Activated CD4-positive, alpha-beta T cell treated with anti-CD3 and anti-CD28 coated beads for 1 hour (primary cell): ENCODE measurements at places on chromosomes 4 and X.

GRCh38 chr4:169963998-169964397 lies 62.2 kb downstream of the MFAP3L start:
- no peak for DNase-seq

- DNase-seq, result no peak
Measured at GRCh38 chr4:78014889-78015886, 41.9 kb upstream of the FRAS1 start.

DNA sequence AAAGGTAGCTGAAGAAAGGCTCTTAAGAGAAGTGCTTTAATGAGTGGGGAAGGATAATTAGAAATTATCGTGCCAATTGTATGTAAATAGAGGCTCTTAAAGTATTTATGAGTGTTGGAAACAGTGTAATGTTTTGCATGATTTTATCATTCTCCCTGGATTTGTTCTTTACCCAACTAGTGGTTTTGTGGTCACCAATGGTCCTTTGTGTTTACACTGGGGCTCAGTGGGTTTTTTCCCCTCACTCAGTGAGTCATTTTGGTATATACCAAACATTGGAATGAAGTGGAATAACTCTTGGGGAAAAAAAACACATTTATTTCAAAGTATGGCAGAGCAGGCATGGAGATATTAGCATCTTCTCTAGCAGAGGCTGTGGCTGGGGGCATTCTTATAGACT lies 20.8 kb upstream of the LGI2 start:
- DNase-seq, result no peak

DNA sequence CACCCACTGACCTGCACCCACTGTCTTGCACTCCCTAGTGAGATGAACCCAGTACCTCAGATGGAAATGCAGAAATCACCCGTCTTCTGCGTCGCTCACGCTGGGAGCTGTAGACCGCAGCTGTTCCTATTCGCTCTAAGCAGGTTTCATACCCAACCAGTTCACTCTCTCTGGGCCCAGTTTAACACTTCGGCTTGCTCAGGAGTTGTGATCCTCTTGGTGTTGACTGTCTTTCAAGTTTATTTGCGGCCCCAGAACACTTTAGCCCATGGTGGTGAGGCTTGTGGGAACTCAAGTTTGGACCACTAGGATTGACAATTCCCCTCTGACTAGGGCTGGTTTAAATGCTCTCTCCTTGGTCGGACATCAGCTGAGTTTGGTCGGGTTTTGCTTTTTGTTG lies 147.0 kb downstream of the DACH2 start:
- DNase-seq, result no peak

- no peak for DNase-seq
Measured at GRCh38 chr4:48329976-48330375, 11.4 kb upstream of the SLAIN2 start.

DNA sequence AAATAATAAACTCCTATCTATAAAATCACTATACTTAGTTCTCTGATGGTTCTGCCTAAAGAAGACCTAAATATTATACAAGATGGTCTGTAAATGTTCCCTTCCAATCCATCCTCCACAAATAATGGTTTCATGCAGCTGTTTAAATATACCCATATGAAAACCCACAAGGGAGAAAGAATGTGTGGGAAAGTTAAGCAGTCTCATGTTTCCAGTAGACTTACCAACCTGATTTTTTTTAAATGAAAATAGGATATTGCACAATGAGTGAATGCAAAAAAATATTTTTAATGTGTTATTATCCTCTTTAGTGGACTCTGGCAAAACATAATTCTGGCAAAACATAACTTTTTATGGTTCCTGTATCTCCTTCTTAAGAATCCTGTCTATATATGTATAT lies 23.3 kb downstream of the CAMK2D start:
- DNase-seq, result no peak

DNA sequence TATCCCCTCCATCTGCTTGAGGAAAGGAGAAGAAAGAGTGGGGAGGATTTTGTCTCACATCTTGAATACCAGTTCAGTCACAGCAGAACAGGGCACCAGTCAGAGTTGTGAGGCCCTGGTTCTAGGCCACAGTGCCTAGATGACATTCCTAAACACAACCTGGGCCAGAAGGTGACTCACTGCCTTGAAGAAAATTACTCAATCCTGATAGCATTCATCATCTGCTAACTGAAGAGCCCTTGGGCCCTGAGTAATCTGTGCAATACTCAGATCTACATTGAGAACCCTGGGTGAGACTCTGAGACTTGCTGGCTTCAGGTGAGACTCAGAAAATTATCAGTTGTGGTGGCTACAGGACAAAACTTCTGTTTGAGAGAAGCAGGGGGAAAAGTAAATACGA lies 20.5 kb upstream of the PRR32 start:
- no peak for DNase-seq
